ENCODE measurements at places on chromosomes 3 and 15. TPM values are rescaled to one million over a fixed set of nuclear protein-coding genes. Genes with fewer than 3 reads are reported as not detected.

The AGTR1 gene
- polyA plus RNA-seq, result 0.25 TPM

The EFL1 gene
- polyA plus RNA-seq, result 5.2 TPM

The FOXB1 gene
- not detected for polyA plus RNA-seq

The GUCA1C gene
- polyA plus RNA-seq, result 2.6 TPM

The C2CD4A gene
- 0.98 TPM for polyA plus RNA-seq

The TIGIT gene
- 1.2 TPM for polyA plus RNA-seq

The GAP43 gene
- 1.1 TPM for polyA plus RNA-seq

The GPR87 gene
- not detected for polyA plus RNA-seq

The PPP2R3A gene
- polyA plus RNA-seq, result 5.2 TPM

The DOCK3 gene
- 0.06 TPM for polyA plus RNA-seq

The UTS2B gene
- not detected for polyA plus RNA-seq

The PRR20G gene
- polyA plus RNA-seq, result not detected

The UROC1 gene
- not detected for polyA plus RNA-seq

The CHRM5 gene
- polyA plus RNA-seq, result not detected

The LRRC34 gene
- 2.1 TPM for polyA plus RNA-seq

The ATP13A5 gene
- not detected for polyA plus RNA-seq

The SCAP gene
- 15.6 TPM for polyA plus RNA-seq

The CCDC33 gene
- polyA plus RNA-seq, result not detected

The SLMAP gene
- polyA plus RNA-seq, result 23.9 TPM

The GRAMD1C gene
- polyA plus RNA-seq, result 10.1 TPM

The TSEN2 gene
- polyA plus RNA-seq, result 10.7 TPM

The PTX3 gene
- 1.2 TPM for polyA plus RNA-seq

The TTLL13 gene
- polyA plus RNA-seq, result not detected

The GOLGA8H gene
- polyA plus RNA-seq, result not detected

The GOLGA6A gene
- not detected for polyA plus RNA-seq

The NME9 gene
- not detected for polyA plus RNA-seq

The SMCO1 gene
- polyA plus RNA-seq, result not detected

The SPATA12 gene
- polyA plus RNA-seq, result 0.05 TPM

The B2M gene
- 1,385 TPM for polyA plus RNA-seq

The ITIH4 gene
- 41.7 TPM for polyA plus RNA-seq

The GRM2 gene
- not detected for polyA plus RNA-seq

The GALNT15 gene
- polyA plus RNA-seq, result 4.2 TPM

The DUOX1 gene
- 32.3 TPM for polyA plus RNA-seq

The BNC1 gene
- 4.6 TPM for polyA plus RNA-seq

The LYZL4 gene
- not detected for polyA plus RNA-seq

The STOML1 gene
- polyA plus RNA-seq, result 8.0 TPM

The GOLGA8N gene
- 5.1 TPM for polyA plus RNA-seq

The FMN1 gene
- 4.1 TPM for polyA plus RNA-seq

The HDC gene
- polyA plus RNA-seq, result 13.5 TPM

The WWTR1 gene
- 19.8 TPM for polyA plus RNA-seq

The NRROS gene
- 0.85 TPM for polyA plus RNA-seq

The PAQR9 gene
- polyA plus RNA-seq, result not detected

The CSK gene
- polyA plus RNA-seq, result 21.8 TPM

The POTEB gene
- polyA plus RNA-seq, result not detected

The MESP1 gene
- 1.3 TPM for polyA plus RNA-seq

The ABI3BP gene
- polyA plus RNA-seq, result 13.4 TPM

The SPESP1 gene
- 1.6 TPM for polyA plus RNA-seq

The CNTN3 gene
- polyA plus RNA-seq, result 0.76 TPM

The TICRR gene
- 0.25 TPM for polyA plus RNA-seq

The CLDN16 gene
- not detected for polyA plus RNA-seq

Measured in stomach (tissue), 19 donors.